Ovary (tissue), 10 donors: ENCODE measurements at places on chromosomes 7 and 10. TPM values are rescaled to one million over a fixed set of nuclear protein-coding genes. Genes with fewer than 3 reads are reported as not detected.

KLHDC10 gene
- total RNA-seq: 26.7 TPM

- no peaks in the 10 kb centered on the region for H3K4me1 ChIP-seq
- no peak overlapping the region for H3K4me3 ChIP-seq
- H3K36me3 ChIP-seq: no peaks in the 10 kb centered on the region
- no peak overlapping the region for H3K27ac ChIP-seq
- no peaks in the 10 kb centered on the region for H3K27me3 ChIP-seq
These were observed 21.9 kb upstream of the SEMA3A start for GRCh38 chr7:84216472-84216871.

DNA sequence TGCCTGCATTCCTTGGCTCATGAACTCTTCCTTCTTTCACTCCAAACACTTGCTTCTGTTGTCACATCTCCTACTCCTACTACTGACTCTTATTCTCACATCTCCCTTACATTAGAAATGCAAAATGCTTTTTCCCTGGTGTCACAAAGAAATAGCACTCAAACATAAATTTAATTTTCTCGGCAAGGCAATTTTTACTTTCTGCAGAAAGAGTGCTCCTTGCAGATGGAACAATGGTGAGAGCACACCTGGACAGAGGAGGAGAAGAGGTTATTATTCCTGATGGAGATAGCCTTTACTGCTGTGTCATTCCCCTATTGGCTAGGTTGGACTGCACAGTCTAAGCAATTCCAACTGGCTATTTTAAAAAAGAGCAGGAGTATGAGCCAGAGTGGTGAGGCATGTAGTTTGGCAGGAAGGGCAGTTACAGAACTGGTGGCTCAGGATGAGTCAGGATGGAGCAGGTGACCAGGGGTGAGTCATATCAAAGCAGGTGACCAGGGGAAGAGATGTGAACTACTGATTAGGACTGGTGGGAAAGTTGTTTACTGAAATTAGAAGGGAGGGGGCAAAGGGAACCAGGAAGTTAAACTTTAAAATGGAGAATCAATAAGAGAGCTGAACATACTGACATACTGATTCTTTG is 52.9 kb downstream of the CYP2C9 start:
- H3K27me3 ChIP-seq: no peaks in the 10 kb centered on the region
- DNase-seq: no peak
- no peaks in the 10 kb centered on the region for H3K4me1 ChIP-seq
- H3K27ac ChIP-seq: no peak overlapping the region

DNA sequence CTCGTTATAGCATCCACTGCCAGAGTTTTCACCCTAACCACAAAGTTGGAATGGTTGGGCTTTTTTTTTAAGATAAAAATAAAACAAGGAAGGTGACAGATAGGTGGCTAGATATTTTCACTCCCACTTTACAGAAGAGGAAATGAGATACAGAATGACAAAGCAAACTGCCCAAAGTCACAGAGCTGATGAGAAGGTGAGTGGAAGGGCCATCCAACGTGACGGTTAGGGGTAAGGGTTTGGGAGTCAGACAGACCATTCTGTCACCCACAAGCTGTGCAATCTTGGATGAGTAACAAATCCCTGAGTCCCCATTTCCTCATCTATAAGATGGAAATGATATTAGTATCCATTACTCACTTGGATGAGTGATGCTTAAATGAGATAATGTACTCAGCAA is 106.9 kb upstream of the PDLIM1 start:
- no peak overlapping the region for H3K4me3 ChIP-seq
- H3K4me1 ChIP-seq: peaks cover 5% of the 10 kb centered on the region
- no peaks in the 10 kb centered on the region for H3K27me3 ChIP-seq
- DNase-seq: no peak

- DNase-seq: no peak
- H3K4me1 ChIP-seq: peaks cover 14% of the 10 kb centered on the region
- H3K36me3 ChIP-seq: no peaks in the 10 kb centered on the region
- no peak overlapping the region for H3K4me3 ChIP-seq
- no peaks in the 10 kb centered on the region for H3K27me3 ChIP-seq
These were observed 179.2 kb downstream of the PLXNA4 start for GRCh38 chr7:132397070-132397469.

DNA sequence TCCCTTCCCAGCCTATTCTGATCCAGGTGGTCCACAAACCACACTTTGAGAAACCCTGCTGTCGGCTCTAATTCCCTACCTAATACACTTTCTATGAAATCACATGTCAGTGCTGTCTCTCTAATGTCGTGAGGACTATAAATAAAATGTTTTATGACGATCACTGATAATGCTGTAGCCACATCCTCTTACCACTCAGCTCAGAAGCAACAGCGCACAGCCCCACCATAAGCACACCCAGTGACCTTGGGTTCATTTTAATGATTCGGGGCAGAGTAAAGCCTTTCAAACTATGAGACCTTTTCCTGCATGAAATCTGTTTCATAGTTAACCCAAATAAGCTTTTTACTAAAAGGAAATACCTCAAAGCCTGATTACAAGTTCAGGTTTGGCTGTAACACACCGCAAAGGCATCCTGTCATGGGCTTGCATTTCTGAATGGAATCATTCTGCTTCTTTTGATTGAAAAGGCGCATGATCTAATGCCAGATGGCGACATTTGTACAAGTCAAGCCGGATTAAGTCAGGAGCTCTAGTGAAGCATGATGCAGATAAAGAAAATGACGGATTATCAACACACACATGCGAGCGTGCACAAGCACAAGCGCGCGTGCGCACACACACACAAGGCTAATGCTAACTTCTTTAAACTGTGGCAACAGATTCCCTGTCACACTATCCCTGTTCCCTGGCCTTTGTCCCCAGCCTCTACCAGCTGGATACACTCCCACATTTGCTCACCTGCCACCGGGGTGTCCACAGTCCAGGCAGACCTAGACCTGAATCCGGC is 180.5 kb upstream of the PDE1C start:
- no peak overlapping the region for H3K4me3 ChIP-seq
- H3K27ac ChIP-seq: no peak overlapping the region
- H3K4me1 ChIP-seq: no peaks in the 10 kb centered on the region
- DNase-seq: no peak
- H3K27me3 ChIP-seq: no peaks in the 10 kb centered on the region
- no peaks in the 10 kb centered on the region for H3K36me3 ChIP-seq
